ENCODE measurements at places on chromosomes 2 and 18. TPM values are rescaled to one million over a fixed set of nuclear protein-coding genes. Genes with fewer than 3 reads are reported as not detected.

Gene RNF144A
- 6.4 TPM for total RNA-seq

Gene DTNB
- total RNA-seq = 67.6 TPM

Gene UGT1A7
- total RNA-seq = 0.39 TPM

Gene BOK
- total RNA-seq = 138 TPM

Gene OSR1
- total RNA-seq = 114 TPM

Gene CCL20
- total RNA-seq = 2.4 TPM
